Endothelial cell of umbilical vein (primary cell): ENCODE measurements at places on chromosomes 5 and 9.

DNA sequence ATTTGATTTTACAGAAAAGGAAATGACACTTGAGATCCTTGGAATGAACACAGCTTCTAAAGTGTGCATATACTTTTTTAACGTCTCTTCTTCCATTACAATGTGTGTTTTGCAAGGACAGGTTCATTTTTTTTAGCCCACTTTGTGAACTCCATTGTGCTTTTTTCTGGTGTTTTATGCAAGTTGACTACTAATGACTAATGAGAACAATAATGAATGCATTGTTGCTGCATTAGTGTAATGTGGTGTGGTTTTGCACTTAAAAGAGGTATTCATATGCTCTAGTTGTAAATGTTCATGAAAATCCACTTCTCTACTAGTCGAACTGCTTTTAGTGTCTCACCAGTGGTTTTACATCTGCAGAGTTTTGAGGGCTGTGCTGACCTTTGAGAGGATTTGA is 93.6 kb downstream of the UHRF2 start:
- DNase-seq, result no peak

DNA sequence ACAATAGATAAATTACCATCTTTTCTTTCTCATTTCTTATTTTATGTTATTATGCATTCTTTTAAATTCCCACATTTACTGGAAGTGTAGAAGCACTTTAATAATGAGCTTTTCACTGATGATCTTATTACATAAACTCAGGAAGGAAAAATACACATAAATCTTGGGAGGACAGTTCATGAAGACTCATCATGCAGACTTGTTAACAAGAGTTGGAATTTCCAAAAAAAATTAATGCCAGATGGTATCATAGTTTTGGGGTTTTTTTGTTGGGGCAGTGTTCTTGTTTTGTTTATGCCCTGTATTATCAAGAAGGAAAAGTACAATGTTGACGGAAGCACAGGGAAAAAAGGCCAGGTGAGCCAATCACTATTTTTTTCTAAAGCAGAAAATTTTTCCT is 35.1 kb downstream of the CEMIP2 start:
- no peak for DNase-seq

GRCh38 chr5:143153332-143154119 is 250.0 kb downstream of the NR3C1 start:
- peak; percentile 10 for DNase-seq

GRCh38 chr9:131096269-131097125 is at the start of gene AIF1L:
Gene AIF1L, plus strand, starts transcription at chr9:131096531. Its CDS starts 99 bp downstream, at chr9:131096630.
- peak; percentile 51 for DNase-seq

DNA sequence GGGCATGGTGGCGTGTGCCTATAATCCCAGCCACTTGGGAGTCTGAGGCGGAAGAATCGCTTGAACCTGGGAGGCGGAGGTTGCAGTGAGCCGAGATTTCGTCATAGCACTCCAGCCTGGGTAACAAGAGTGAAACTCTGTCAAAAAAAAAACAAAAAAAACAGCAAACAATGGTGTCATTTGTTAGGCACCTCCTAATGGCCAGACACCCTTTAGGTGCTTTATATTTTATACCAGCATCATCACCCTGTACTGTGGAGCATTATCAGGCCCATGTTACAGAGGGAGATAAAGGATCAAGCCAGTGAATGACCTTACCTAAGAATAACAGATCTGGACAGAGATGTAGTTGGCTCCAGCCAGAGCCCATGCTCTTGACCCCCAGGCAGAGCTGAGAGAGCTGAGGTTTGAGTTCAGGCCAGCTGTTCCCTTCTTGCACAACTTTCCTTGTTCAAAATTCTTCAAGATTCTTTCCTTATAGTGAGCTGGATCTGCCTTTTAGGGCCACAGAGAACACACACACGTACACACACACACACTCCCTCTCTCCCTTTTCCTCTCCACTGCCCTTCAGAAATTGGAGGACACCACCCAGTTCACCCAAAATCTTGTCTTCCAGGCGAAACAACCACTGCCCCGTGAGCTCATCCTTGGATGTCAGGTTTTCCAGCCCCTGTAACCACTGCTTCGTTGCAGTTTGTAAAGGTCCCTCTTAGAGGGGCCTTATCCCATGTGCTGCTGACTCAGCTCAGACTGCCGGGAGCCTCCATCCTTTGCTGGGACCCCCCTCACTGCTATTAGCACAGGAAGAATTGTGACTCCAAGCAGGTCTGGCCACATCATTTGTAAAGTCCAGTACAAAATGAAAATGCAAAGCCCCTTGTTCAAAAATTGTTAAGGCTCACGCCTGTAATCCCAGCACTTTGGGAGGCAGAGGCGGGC is 10.4 kb upstream of the PTGES start:
- no peak for DNase-seq

- DNase-seq, result no peak
Observed at GRCh38 chr9:105218673-105219072, 25.8 kb upstream of the SLC44A1 start.

DNA sequence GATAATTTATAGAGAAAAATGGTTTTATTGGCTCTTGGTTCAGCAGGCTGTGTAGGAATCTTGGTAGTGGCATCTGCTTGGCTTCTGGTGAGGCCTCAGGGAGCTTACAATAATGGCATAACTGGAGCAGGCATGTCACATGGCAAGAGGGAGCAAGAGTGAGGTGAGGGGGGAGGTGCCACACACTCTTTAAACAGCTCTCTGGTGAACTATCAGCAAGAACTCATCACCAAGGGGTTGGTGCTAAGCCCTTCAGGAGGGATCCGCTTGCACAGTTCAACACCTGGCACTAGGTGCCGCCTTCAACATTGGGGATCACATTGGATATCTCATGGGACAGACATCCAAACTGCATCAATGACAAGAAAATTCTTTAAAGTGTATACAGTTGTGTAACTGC is 10.5 kb downstream of the GPBP1 start:
- no peak for DNase-seq

DNA sequence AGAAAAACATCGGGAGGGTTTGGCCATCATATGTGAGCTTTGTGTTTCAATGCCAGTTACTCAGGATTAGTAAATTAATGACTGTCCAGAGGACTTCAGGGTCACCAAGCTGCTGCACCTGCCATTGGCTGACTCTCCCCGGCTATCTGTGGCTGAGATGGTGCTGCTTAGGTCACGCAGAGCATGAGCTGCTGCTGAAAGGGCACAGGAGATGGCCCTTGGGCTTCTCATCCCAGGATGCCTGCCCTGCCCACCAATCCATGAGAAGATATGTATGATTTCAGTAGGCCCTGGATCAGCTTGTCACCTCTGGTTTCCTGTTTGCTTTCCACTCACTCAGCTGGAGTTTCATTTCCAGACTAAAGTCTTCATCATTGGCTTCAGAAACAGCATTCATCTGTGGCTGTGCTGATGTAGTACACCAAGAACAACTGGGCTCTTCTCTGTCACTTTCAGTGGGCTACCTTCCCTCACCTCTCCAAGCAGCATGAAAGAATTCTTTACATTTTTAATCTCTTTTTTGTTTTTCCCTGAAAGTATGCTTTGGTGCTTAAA is 2.4 kb upstream of the CATSPER3 start:
- no peak for DNase-seq

DNA sequence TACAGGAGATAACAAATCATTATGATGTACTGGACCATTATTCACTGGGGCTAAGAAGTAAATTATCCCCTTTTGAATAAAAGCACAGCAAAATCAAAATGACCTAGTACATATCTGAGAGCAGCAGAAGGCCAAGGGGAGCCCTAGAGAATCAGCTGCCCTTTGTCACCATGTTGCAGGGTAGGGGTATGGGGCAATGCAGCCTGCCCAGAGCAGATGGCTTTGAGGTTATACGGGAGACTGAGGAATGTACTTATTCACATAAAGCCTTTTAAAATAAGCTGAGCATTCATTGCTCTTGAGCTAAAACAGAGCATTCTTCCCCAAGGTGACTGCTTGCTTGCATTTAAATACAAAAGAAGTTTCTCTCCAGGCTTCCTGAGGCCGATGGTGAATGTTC is 2.6 kb upstream of the TNFAIP8 start:
- no peak for DNase-seq

- DNase-seq, result no peak
Observed at GRCh38 chr5:74975582-74975981, 76.8 kb downstream of the GCNT4 start.

DNA sequence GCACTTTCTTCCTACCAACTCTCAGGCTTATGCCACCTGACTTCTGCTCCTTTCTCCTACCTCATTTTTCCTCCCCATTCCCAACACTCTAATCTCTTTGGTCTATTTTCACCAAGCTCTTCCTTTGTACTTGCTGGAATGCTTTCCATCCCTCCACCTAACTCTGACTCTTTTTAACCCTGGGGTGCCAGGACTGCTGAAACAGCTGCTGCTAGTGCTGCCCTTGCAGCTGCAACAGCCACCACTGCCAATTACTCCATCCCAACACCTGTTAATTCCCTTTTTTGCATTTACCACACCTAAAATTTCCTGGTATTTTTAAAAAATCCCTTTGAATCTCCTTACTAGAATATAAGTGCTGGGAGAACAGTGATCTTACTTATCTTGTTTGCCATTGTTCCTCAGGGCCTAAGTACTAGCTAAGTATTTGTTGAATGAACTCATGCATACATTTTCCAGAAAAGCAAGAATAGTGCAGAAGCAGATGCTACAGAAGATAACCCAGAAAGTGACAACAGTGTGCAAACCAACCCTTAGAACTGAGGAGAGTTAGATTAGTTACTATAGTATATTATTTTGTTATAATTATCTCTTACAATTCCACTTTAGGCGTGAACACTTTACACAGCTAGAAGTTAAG is 11.5 kb downstream of the NADK2 start:
- no peak for DNase-seq

DNA sequence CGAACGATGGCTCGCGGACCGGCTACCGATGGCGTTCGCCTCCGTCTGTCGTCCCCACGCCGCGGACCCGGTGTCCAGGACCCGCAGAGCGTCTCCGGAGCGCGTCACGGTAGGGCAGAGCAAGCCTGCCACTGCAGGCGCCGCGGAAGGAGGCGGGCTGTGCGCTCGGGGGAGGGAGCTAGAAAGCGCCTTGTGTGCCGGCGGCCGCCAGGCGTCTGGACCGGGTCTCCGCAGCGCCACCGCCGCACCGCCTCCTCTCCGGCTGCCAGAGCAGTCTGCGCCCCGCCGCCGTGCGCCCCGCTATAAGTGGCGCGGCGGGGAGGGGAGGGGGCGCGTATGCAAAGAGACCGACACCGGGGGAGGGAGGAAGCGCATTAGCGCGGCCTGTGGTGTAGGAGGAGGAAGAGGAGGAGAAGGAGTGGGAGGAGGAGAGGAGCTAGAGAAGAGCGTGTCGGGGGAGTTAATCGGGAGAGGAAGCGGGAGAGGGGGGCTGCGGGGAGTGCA is at the start of gene ENC1:
Gene ENC1 (minus strand): TSS at position 279 of the 504 bp plus-strand sequence. CDS start 4,243 bp downstream, outside the sequence.
- DNase-seq, result peak; percentile 95

DNA sequence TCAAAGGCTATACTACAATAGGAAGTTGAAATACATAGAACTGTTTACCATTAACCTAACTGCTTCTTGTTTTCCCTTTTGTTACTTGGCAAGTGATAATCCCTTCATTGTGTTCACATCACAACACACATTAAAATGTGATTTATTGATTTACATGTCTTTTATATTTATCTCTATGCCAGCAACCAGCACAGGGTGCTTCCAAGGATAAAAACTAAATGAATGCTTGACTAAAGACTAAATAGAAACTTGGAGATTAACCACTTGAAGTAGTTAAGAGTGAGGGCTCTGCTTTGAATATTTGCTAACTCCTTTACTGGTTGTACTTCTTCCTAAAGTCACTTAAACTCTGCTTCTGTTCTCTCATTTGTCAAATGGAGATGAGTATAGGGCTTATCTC is 1730.6 kb downstream of the EFNA5 start:
- no peak for DNase-seq

GRCh38 chr9:124645274-124645673 is 125.8 kb downstream of the NR6A1 start:
- no peak for DNase-seq

- no peak for DNase-seq
Observed at GRCh38 chr9:134275375-134275774, 50.9 kb upstream of the RXRA start.

DNA sequence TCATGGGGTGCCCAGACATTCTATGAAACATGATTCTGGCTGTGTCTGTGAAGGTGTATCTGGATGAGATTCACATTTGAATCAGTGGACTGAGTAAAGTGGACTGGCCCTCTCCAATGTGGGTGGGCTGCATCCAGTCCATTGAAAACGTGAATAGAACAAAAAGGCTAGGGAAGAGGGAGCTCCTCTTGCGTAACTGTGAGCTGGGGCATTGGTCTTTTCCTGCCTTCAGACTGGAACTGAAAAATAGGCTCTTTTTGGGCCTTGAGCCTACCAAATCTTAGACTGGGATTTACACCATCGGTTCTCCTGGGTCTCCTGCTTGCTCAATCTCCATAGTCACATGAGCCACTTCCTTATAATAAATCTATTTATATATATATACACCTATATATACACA is 170.1 kb downstream of the SPOCK1 start:
- no peak for DNase-seq

DNA sequence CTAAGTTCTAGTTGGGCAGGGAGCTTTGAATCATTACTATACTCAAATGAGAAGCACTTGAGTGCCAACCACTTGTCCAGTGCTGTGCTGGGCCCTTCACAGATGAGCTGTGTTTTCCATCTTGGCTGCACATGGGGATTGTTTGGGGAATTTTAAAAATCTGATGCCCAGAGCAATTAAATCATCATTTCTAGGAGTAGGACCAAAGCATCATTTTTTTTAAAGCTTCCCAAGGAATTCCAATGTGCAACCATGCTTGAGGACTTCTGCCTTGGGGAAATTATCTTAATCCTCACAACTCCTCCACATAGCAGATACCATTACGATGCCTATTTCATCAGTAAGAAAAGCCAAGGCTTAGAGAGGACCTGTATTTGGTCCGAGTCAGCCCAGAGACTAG is 131.4 kb downstream of the TMEM174 start:
- DNase-seq, result no peak

DNA sequence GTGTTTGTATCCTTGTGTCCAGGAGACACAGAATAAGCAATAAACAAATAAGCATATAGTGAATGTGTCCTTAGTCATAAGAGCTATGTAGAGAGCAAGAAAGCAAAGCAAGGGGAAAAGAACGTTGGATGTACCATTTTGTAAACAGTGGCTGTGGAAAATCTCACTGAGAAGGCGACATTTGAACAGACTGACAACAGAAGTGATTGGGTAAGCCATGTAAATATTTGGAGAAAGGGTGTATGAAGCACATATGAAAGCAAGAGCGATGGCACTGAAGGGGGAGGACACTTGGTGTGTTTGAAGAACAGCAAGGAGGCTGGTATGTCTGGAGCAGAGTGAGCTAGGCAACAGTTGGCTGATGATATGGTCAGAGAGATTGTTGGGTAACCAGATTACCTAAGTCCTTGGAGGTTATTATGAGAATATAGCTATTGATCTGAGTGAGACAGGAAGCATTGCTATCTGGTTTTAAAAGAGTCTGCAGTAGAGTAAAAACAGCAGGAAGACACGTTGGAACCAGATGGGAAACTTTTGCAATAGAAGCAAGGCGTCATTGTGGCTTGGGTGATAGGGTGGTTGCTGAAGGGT is 115.5 kb upstream of the IL7R start:
- DNase-seq, result no peak

DNA sequence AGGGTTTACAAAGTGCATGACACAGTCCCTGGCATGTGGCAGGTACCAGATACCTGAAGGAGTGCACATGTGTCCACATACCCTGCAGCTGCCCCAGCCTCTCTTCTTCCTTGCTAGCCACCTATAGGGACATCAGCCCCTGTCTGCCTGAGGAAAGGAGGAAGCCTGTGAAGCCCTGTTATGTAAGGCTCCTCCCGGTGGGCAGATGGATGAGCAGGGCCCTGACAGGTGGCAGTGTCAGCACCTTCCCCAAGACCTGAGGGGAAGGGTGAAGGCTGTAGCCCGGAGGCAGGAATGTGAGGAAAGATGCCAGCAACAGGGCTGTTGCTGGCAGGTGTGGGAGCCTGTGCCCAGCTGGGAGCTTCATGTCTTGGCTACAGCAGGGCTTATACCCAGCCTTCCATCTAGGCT is 21.7 kb downstream of the TCF7 start:
- no peak for DNase-seq
